ENCODE measurements at places on chromosomes 13 and 19.

DNA sequence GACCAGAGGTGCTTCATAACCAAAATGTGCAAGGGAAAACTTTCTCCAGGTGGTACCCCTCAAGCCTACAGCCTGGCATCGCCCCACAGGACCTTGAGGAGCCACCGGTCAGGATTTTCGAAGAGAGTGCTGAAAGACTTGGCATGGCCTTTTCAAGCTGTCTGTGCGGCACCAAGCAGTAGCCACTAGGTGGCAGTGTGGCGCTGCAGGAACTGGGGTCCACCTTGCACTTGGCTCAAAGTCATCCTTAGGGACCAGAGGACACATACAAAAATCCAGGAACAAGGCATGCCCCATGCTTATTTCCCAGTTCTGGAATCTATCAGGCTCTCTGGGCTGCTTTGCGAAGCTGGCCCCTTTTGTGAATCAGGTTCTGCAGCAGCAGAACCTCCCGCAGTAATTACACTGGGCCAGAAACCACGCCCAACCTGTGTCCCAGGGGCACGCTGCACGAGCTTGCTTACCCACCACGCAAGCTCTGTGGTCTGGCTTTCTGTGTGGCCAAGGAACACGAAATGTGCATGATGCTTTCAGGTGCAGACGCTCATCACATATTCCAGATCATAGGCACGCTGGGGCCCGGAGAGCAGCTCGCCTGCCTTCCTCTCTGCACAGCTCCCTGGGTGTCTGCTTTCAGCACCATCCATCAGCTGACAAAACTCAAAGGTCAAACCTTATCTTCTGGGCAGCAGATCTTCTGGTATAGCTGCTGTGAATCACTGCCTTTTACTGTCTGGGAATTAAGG is 87.2 kb downstream of the SLC7A1 start:
- H3K4me1 ChIP-seq, result no peaks in the 10 kb centered on the region
- H3K27me3 ChIP-seq, result no peaks in the 10 kb centered on the region
- no peak overlapping the region for H3K27ac ChIP-seq
- H3K4me3 ChIP-seq, result no peak overlapping the region
- DNase-seq, result peak; percentile 59

DNA sequence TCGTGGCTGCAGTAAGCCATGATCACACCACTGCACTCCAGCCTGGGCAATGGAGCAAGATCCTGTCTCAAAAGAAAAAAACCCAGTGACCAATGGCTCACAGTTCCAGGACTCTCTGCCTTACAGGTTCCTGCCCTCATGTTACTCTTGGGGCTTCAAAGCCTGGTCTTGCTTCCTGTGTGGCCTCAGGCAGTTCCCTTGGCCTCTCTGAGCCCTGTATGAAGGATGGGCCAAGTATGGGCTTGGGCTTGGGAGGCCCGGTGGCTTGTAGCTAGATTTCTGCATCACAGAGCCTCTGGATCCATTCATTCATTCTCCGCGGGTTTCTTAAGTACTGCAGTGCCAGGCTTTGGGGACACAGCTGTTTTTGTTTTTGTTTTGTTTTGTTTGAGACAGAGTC is 780 bp upstream of the TSPAN16 start:
- H3K4me3 ChIP-seq, result no peak overlapping the region
- no peak for DNase-seq

GRCh38 chr13:23966691-23967615 is 69.7 kb upstream of the C1QTNF9B start:
- H3K27me3 ChIP-seq, result no peaks in the 10 kb centered on the region
- peak overlapping the region; percentile 86 for H3K27ac ChIP-seq
- H3K36me3 ChIP-seq, result peaks cover 6% of the 10 kb centered on the region
- H3K4me1 ChIP-seq, result peaks cover 47% of the 10 kb centered on the region
- H3K4me3 ChIP-seq, result peak overlapping the region; percentile 77
- DNase-seq, result peak; percentile 40

GRCh38 chr19:3880471-3881271 is at the start of gene ATCAY:
Gene ATCAY, plus strand, starts transcription at chr19:3880685. Its CDS starts 5,083 bp downstream, at chr19:3885768.
- H3K27me3 ChIP-seq, result peaks cover 22% of the 10 kb centered on the region
- H3K4me1 ChIP-seq, result no peaks in the 10 kb centered on the region
- no peak for DNase-seq
- H3K27ac ChIP-seq, result no peak within 1 kb of the TSS
- H3K4me3 ChIP-seq, result no peak within 1 kb of the TSS
